Pericardium fibroblast (primary cell): ENCODE measurements at places on chromosomes 5 and 9. TPM values are rescaled to one million over a fixed set of nuclear protein-coding genes. Genes with fewer than 3 reads are reported as not detected.

The CARTPT gene
- total RNA-seq, result not detected in 2 replicates

The TMEM203 gene
- total RNA-seq, result 30.5 and 33.1 TPM in 2 replicates

The RARS1 gene
- 91.4 and 99.0 TPM in 2 replicates for total RNA-seq

The GMCL2 gene
- total RNA-seq, result not detected in 2 replicates

The SIT1 gene
- total RNA-seq, result not detected in 2 replicates
